ENCODE measurements at places on chromosomes 11 and 22.

- peak; percentile 50 for DNase-seq
These were observed 762 bp downstream of the CRELD2 start for GRCh38 chr22:49918911-49919881.

DNA sequence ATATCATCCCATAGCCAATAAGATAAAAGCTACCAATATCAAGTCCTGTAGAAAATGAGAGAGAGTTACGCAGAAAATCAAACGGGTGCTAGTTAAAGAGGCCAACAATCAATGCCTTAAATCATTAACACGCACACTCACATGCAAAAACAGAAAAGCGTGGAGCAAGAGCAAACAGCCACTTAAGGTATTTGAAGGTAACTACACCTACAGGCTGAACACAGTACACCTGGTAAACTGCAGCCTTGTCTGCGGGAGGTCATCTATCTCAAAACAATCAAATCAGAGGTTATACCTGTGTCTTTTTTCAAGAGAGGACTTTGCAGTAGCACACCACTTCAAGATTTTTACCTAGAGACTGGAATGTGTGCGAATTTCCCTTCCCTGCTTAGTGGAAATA is 23.6 kb downstream of the SLC35F2 start:
- no peak for DNase-seq

DNA sequence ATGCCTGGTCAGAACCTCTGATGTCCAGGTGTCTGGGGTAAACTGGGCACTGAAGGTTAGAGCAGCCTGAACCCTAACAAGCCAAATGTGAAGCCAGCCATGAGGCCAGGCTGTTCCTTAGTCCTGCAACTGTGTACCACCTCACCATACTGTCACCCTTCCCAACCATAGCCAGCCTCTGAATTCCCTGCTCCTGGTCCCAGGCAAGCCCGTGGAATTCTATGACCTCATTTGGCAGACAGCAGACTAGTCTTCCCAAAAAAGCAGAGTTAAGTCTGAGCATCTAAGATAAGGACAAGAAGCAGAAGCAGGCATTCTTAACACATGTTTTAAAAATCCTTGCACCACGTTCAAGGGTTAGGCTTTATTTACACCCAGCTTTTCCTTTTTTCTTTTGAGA is 134.8 kb downstream of the C11orf58 start:
- no peak for DNase-seq

DNA sequence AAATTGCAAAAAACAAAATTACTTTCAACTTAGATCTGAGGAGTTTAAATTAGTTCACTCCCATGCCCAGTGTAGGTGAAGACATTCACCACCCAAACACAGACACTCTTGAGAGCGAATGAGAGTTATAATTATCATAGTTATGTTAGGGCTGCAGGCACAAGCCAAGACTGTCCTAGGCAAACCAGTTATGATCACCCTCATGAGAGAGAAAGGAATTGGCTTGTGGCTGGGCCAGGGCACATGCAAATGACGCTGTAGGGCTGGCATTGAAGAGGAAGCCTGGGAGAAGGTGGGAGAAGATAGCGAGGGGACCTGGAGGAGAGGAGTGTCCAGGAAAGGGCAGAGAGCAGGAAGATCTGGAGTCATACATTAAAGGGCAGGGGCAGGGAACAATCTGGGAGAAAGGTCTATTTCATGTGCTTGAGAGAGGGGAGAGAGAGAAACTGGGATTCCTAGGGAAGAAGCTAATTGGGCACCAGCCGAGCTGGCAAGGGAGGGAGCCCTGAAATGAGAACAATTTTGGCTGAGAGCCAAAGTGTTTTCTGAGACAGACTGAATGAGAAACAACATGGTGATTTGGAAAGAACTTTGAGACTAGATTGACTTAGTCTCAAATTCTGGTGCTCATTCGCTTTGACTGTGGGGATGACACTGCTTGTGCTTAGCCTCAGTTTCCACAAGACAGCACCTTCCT is 279.9 kb downstream of the KIRREL3 start:
- no peak for DNase-seq

GRCh38 chr11:90468923-90469322 is 246.1 kb upstream of the CHORDC1 start:
- no peak for DNase-seq

DNA sequence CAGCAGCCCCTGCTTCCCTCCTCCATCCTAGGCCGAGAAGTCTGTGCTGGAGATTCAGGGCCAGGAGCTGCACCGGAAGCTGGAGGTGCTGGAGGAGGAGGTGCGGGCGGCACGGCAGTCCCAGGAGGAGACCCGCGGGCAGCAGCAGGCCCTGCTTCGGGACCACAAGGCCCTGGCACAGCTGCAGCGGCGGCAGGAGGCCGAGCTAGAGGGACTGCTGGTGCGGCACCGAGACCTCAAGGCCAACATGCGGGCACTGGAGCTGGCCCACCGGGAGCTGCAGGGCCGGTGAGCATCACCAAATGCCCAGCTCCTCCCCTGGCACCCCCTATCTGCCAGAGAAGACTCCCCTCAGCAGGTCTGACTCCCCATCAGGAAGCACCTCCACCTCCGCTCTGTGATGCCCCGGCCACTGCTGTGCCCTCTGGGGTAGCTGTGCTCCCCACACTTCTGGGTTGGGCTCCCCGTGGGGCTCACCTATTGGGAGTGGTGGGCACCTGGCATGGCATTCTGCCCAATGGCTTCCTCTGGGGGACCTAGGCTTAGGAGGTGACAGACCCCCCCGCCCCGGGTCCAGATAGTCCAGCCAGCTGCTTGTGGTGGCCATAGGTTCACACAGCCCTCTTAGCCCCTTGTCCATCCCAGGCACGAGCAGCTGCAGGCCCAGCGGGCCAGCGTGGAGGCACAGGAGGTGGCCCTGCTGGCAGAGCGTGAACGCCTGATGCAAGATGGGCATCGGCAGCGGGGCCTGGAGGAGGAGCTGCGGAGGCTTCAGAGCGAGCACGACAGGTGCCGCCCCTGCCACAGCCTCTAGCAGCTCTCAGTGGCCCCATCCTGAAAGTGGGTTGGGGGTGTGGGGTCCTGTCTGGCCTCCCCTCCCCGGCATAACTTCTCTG is 6.6 kb upstream of the RPS6KA4 start:
- no peak for DNase-seq

GRCh38 chr11:46649180-46649738 is 31.9 kb downstream of the ATG13 start:
- DNase-seq = no peak

DNA sequence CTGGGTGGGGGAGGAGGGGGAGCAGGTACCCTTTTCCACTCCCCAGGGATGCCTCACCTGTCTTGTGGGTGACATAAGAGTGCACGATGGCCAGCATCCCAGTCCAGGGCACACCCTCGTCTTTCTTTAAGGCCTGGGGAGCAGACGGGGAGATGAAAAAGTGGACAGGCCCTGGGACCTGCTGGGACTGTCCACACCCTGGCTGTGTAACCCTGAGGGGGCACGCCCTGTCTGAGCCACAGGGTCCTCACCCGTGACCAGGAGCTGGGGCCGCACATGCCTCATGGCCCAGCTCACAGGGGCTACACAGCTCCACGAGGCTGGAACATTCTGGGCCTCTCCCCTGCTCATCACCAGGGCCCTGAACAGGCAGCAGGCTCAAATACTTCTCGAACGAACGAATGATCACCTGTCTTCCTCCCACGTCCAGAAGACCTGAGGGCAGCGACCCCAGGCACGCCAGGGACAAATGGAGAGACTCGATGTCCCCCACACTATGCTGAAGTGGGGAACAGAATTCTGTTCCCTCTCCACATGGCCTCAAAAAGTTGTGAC is 123.9 kb downstream of the PHF21B start:
- DNase-seq = no peak

- DNase-seq = no peak
These were observed 5.3 kb upstream of the NHERF4 start for GRCh38 chr11:119179983-119180382.

GRCh38 chr11:90722552-90723190 is 499.8 kb upstream of the CHORDC1 start:
- no peak for DNase-seq

DNA sequence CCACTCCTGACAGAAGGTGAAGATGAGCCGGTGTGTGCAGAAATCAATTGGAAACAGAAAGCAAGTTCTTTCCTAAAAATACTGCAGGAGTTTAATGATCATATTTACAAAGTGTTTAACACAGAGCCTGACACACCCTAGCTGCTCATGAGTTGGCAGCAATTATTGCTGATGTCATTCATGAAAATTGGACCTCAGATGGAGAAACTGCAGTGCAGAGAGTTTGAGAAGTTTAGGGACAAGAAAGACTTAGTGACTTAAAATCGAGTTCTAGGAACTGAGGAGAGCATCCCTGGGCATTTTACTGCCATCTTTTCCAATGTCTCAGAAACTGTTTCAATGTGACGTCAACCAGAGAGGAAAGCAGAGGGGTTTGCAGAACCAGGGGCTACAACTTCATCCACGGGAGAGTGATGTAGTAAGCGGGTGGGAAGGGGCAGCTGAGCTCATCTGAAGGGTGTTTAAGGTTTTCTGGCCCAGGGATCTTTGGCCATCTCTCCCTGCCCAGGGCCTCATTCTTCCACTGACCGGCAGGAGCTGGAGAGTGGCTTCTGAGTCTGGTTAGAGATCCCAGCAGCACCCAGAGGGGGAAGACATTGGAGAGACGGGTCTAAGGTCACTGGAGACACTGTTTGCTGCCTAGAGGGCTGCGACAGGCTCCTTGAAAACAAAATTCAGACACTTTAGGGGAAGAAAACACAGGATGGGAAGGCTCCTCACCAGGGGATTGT is 21.1 kb upstream of the IGLL5 start:
- DNase-seq = peak; percentile 53

GRCh38 chr11:114847306-114847975 is 169.1 kb downstream of the NXPE2 start:
- DNase-seq = no peak

DNA sequence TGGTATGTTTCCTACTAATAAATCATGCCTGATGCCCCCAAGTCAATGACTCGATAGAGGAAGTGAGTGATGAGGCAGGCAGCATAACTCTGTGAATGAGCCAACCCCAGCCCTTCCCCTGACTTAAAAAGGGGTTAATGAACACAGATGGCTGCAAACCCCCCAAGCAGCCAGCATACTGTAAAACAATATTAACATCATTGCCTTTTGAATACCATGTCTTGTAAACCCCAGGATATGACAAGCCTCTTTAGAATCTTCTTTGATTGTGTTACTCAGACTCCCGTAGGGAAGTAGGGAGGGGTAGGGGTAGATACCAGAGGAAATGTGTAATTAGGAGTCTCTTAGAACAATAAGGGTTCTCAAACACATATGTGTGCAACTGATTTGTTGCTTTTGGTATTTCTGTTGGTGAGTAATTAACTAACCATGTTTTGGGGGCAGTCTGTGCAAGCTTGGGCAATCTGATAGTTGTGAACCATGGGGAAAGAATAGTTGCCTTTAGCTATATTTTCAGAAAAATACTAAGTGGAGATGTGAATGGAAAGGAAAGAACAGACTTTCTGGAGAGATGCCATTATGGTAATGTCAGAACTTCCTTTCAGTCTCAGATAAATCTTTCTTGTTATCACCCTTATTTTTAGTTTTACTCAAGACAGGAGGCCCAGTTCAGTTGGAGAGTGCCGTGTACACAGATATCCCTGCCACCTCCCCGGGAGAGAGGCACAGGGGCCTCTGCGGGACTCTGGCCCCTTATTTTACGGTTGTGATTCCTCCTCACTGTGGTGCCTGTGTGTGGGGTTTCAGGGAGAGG is 701.8 kb downstream of the NTM start:
- DNase-seq = no peak

DNA sequence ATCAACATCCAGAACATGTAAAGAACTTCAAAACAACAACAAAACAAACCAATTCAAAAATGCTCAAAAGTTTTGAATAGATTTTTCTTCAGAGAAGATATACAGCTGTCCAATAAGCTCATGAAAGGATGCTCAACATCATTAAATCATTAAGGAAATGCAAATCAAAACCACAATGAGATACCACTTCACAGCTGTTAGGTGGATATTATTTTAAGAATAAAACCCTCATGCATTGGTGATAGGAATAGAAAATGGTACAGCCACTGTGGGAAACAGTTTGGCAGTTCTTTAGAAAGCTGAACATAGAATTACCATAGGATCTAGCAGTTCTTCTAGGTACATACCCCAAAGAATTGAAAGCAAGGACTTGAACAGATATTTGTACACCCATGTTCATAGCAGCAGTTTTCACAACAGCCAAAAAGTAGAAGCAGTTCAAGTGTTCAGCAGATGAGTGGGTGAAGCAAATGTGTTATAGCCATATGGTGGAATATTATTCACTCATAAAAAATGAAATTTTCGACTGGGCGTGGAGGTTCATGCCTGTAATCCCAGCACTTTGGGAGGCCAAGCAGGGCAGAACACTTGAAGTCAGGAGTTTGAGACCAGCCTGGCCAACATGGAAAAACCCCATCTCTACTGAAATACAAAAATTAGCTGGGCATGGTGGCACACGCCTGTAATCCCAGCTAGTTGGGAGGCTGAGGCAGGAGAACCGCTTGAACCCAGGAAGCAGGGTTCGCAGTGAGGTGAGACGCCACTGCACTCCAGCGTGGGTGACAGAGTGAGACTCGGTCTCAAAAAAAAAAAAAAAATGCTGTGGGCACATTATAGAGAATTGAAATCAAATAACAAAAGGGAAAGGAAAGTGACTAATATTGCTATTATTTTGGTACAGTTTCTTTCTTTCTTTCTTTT is 42.9 kb downstream of the CBL start:
- DNase-seq = no peak

GRCh38 chr22:40583053-40583741 is 53.3 kb downstream of the MRTFA start:
- no peak for DNase-seq

- DNase-seq = peak; percentile 99
These were observed at the start of gene LIPT2 for GRCh38 chr11:74492974-74493790. TSS of gene LIPT2 (minus strand) at chr11:74493724. CDS start at chr11:74493703, 21 bp downstream.

GRCh38 chr22:36455571-36456463 is 25.6 kb downstream of the TXN2 start:
- no peak for DNase-seq
